Hypothalamus (tissue), 51 donors: ENCODE measurements at places on chromosomes 5 and 9.

GRCh38 chr5:150428106-150428876 lies 15.6 kb upstream of the CD74 start:
- DNase-seq, result peak; percentile 43

DNA sequence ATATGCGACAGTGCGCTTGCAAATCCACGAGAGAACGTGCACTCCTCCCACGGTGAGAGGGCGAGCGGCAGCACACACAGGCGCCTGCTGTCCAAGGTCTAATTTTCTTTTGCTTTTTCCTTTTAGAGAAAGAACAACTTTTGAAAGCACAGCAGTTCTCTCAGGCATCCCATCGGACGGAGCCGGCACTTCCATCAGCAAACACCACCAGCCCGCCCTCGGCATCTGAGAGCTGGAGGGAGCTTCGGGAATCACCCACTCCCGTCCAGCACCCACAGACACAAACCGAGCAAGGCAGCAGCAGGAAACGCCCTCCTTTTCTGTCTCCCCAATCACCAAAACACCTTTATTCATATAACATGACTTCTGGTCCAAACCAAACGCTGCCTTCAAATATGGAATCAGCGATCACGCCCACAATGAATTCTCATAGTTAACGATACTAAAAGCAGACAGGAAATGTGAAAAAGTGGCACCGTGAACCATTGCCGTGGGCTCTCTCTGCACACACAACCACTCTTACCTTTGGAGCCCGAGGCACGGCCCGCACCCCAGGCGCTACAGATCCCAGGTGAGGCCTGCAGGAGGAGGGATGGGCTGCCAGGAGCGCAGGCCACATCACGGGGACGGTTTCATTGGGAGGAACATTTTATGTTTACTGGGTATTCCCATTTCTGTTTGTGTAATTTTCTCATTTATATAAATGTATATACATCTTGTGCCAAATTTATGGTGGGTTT lies 14.2 kb downstream of the LPCAT1 start:
- DNase-seq, result no peak

- no peak for DNase-seq
These were observed 71.8 kb downstream of the ZNF618 start for GRCh38 chr9:113947941-113948340.

- no peak for DNase-seq
These were observed 57.8 kb upstream of the RAI14 start for GRCh38 chr5:34598177-34598794.

GRCh38 chr5:174520420-174521396 lies 203.7 kb upstream of the MSX2 start:
- DNase-seq, result no peak

DNA sequence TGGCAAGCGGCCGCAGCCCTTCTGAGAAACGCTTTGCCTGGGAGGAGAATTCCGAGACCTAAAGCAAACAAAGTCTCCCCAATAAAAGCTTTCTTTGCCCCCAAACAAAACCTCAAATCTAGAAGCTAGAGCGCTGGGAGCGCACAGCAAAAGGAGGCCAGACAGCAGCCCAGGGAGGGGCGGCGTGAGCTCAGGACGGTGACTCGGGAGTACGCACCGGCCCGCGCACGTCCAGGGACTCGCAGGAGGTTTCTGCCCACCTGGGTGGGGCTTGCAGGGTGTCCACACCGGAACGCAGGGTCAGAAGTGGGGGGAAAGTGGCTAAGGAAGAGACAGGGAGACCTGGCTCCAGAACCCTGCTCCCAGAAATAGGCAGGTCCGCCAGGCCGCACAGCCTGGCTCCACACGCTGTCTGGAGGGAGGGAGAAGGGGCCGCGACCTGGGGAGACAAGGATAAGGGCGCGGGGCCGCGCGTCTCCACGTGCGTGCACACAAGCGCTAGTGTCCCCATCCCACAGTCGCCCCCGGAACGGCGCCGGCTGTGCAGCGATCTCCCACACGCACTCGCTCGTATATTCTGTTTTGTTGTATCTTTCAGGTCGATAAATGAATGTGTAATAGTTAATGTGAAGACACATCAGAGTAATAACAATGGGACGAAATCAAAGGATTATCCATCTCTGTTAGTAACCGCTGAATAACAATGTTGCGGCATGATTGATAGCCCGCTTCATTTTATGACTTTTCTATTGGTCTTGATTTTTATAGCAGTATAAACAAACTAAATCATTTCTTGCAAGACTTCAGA lies 2.3 kb upstream of the OTP start:
- no peak for DNase-seq

- no peak for DNase-seq
These were observed 359.3 kb downstream of the LRRC70 start for GRCh38 chr5:62937661-62938558.

DNA sequence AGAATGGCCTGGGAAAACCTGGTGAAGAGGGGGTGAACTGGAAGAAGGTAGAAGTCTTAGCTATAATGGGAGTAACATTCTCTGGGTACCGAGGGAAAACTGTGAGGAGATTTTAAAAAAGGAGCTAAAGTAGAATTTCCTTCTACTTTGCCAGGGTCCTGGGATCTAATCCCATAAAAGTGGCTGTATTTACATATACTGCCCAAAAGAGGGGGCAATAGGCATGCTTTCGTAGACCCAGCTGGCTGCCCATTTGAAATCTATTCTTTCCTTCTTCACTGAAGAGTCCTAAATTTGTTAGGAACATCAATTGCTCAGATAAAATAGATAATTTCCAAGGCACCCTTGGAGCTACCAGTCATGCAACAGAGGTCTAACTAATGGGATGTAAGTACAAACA lies 159.2 kb downstream of the CDC42SE2 start:
- DNase-seq, result no peak

DNA sequence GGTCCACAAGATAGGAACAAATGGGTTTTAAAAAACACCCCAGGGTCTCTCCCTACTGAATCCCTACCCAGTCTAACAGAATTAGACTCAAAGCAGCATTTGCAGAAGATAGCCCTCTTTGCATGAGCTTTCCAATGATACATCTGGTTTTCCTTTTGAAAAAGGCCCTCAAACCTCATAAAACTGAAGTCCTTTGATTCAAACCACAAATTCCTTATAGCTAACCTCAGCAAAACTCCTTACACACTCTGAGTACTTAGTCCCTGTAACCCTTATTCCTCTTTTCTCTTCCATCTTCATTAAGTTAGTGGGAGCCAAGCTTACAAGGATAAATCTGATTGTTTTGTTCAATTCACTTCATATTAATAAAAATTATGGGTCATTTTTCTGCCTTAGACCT lies 90.5 kb upstream of the TNC start:
- no peak for DNase-seq

- no peak for DNase-seq
These were observed 252.7 kb upstream of the GRIA1 start for GRCh38 chr5:153237671-153238332.

- no peak for DNase-seq
These were observed 224.5 kb downstream of the BNC2 start for GRCh38 chr9:16645970-16646369.

DNA sequence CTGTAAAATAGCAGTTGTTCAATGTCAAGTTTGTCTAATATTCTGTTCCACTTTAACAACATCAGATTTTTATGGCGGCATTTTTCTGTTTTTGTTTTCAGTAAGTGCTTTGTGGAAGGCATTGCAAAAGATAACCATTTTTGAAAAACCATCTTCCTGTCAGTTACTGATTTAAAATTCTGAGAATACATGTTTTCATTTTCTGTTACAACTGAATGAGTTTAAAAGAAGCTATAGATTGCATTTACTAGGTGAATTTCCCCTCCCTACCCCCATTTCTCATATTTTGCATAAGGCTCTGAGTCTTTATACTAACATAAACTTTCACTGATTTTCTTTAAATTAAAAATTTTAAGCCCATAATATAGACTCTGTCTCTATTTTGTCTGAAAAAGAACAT lies 4.6 kb upstream of the ERAP2 start:
- DNase-seq, result no peak

DNA sequence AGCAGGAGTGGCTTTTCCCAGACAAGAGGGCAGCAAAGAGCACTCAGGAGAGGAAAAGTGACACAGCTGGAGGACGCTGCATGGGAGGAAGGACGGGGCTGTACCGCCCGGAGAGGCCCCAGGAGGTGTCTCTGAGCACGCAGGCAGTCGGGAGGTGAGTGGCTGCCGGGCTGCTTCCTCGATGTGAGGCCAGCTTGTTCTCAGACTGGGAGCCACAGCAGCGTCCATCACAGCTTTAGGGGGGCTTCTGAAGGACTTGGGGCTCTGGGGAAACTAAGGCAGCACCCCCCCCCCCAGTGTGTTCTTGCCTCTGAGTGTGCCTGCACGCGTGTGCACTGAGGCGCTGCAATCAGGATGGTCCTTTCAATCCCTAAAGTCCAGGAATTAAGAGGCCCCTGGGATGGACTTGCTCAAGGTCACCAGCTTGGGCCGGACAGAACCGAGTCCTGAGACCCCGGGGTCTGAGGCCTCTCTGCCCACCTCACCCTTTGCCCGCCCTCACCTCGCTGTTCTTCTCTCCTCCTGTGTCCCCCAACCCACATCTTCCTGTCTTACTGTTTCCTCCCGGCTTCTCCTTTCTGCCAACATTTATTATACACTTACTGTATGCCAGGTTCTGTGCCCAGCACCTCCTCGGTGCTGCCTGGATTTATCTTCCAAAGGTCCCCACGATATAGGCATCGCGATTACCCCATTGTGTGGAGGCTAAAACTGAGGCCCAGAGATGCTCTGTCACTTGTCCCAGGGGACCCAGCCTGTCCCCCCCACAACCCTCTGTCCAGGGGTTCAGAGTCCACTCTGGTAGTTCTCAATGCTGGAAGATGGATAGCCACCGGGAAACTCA lies 32.9 kb downstream of the FAM163B start:
- no peak for DNase-seq

DNA sequence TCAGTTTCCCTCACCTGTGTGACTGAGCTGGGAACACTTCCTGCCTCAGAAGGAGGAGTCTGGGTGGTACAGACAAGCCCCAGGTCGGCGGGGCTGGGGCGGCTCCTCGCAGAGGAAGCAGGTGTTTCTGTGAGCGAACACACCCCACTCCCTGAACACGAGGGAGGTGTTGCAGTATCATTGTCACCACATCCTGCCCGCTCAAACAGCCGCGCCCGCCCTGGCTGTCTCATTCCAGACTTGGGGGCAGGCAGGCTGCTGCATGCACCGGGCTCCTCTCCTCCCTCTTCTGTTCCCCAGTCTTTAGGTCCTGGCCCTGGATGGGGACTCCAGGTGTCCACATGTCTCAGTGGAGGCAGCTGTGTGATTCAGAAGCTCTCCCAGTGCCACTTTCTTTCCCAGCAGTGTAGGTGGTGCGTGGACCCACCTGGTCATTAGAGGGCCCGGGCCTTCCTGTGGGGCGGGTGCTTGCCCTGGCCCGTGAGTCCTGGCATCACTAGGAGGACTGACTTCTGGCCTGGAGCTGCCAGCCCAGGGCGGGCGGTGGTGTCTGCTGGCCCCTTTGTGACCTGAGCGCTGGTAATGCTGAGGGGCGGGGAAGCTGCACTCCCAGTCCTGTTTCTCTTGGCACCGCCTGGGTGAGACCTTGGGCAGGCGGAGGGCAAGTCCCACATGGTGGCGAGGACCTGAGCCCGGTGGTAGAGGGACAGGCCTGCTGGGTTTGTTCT lies 18.3 kb upstream of the PHYHD1 start:
- DNase-seq, result no peak

GRCh38 chr9:83622939-83623678 lies at the start of gene IDNK:
Gene IDNK, plus strand, starts transcription at chr9:83623143. Its CDS starts 29 bp downstream, at chr9:83623172.
- DNase-seq, result peak; percentile 61

DNA sequence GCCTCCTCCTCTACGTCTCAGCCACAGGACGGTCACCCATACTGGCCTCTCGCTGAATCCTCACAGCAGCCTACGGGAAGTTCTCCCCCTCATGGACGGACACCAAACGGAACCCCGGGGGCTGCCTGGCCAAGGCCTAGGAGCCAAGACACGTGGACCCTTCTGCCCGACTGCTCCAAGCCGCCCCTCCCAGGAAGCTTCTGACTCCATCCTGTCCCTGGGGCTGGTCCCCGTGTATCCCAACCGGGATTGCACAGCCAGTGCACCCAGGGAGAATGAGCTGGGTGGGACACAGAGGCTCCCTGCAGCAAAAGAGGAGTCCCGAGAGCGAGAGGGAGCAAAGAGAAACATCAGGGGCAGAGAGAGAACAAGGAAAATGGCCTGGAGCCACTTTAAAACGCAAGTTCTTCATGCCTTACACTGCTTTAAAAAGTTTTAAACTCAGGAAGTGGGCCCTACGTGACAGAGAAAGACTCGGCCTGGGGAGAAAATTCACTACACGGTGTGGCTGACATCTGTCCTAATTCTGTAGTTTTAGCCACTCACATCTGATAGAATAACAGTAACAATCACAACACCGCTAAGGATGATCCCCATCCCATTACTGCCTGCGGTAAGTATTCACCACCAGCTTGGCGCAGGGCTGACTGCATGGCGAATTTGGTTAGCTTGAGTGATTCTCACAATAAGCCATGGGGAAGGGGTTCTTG lies 3.0 kb downstream of the FAM78A start:
- DNase-seq, result no peak

DNA sequence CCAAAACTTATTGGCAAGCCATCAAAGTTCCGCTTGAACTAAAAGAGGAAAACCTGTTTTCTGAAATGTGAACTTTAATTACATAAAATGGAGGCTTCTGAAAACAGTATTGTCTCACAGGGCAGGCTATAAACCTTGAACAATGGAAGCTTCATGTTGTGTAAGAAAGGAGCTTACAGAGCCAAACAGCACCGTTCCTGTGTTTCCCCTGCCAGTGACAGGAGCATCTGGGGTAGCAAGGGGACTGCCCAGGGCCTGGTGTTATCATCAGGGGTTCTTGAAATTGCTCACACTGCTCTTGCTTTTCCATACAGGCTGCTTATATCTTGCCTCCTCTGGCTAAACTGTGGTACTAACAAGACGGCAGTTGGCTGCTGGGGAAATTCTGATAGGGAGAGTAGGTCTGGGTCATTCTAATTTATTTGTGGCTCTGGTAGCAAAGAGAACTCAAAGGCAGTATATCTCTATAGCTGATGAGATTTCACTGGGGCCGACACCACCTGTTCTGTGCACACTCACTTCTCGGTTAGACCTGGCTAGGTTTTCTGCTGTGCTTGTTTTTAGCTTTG lies 40.4 kb downstream of the BASP1 start:
- no peak for DNase-seq

DNA sequence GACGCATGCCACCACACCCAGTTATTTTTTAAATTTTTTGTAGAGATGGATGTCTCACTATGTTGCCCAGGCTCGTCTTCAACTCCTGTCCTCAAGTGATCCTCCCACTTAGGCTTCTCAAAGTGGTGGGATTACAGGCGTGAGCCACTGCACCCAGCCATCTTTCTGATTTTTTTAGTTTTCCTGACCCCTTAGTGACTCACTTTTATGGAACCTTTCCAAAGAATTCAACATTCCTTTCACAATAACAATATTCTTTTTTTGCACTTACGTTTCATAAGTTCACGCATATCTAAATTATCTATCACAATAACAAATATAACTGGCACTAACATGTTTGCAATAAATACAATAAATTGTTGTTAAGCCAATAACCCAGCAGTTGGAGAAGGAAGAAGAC lies 8.5 kb downstream of the ELOVL7 start:
- DNase-seq, result no peak

DNA sequence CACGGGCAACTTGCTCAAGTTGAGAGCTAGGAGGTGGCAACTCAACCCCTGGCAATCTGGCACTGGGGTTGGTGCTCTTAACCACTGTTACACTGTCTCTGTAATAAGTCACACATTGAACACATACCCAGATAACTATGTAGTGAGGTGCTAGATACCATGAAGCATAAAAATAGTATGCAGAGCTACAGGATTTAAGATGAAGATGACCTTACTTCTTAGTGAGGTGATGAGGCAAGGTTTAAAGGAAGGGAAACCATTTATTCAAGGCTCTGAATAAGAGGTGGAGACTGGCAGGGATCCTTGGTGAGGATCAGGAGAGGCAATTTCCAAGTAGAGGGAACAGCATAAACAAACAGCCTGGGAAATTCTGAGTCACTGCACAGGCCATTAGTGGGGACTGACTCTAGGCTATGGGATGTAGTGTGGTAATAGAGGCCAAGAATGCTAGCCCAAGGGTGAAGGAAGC lies 67.6 kb upstream of the NR3C1 start:
- no peak for DNase-seq
